Activated CD4-positive, alpha-beta T cell treated with anti-CD3 and anti-CD28 coated beads, Interleukin-2, amount 10 ng/mL, durations not matched to agents 24 days and 14 days (primary cell): ENCODE measurements at places on chromosomes 6 and 20.

DNA sequence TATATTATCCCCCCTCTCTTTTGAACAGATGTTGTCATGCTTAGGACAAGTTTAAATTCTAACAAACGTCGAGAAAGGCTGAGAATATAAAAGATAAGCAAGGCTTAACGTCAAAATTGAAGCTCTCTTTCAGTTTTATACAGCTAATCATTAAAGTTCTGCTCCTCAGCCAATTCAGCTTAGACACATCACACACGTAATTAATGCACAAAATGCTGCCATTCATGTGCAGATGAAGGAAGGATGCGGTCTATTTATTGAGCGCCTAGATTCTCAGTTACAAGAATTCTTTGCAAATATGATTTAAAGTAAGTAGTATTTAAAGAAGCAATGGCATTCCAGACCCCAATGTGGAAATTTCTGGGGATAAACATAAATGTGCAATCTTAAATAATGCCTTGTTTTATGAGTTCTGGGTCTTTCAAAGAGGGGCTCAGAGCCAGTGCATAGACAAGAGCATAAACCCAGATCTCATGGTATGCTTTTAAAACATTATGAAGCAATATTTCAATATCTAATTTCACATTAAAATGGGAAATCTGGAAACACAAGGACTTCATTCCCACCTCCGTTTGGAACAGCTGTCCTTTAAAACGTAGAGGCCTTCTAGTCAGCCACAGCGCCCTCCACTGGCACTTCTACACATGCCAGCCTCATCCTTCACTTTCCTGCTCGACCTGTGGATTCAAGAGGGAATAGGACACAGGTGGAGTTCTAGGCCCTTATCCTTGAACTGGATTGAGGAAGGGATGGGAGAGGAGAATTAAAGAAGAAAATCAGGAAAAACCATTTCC is 85.8 kb downstream of the LYRM4 start:
- DNase-seq, result peak; percentile 65

- no peak for DNase-seq
Measured at GRCh38 chr6:15593798-15594197, 69.0 kb downstream of the DTNBP1 start.

GRCh38 chr6:120384671-120385070 is 949.6 kb downstream of the TBC1D32 start:
- DNase-seq, result no peak

GRCh38 chr6:146028252-146028795 is 538 bp upstream of the GRM1 start:
- DNase-seq, result peak; percentile 84

GRCh38 chr6:1363729-1364572 is 25.4 kb upstream of the FOXF2 start:
- no peak for DNase-seq

DNA sequence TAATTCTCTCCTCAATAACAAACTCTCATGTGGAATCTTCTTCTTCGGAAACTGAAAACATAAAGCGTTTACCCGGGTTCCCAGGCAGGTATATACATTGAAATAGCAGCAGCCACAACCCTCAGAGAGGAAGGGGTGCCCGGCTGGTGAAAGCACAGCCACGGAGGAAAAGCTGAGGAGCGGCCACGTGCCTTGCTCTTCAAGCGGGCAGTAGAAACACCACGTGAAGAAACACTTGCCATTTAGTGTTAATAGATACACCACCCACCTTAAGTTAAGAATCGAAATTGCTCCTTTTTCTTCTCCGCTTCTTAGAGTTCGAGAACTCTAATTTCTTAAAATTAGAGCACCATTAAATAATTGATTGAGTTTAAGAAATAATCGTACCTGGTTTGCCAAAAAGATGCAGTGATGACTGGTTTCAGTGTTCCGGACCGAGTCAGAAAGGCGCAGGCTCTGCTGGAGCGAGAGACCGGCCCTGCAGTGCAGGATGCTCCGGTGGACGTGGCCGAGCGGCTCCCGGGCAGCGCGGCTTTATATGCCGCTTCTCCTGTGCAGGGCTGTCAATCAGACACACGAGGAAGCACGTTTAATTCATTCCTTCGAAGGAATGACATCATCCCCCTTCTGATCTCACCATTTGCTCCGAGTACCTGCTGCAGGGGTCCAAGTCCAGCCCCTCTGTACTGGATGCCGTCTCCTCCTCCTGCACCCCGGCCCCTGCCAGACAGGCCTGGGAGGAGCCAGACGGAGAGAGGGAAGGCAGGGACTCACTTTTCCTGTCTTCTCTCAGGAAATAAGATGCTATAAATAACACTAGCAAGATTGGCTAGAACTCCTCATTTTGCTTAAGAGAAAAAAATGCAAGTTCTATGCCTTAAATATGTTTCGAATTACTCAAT is at the start of gene THBS2:
TSS of gene THBS2 (minus strand) at position 510 of the 902 bp plus-strand sequence. CDS start 3,062 bp downstream, outside the sequence.
- DNase-seq, result no peak

DNA sequence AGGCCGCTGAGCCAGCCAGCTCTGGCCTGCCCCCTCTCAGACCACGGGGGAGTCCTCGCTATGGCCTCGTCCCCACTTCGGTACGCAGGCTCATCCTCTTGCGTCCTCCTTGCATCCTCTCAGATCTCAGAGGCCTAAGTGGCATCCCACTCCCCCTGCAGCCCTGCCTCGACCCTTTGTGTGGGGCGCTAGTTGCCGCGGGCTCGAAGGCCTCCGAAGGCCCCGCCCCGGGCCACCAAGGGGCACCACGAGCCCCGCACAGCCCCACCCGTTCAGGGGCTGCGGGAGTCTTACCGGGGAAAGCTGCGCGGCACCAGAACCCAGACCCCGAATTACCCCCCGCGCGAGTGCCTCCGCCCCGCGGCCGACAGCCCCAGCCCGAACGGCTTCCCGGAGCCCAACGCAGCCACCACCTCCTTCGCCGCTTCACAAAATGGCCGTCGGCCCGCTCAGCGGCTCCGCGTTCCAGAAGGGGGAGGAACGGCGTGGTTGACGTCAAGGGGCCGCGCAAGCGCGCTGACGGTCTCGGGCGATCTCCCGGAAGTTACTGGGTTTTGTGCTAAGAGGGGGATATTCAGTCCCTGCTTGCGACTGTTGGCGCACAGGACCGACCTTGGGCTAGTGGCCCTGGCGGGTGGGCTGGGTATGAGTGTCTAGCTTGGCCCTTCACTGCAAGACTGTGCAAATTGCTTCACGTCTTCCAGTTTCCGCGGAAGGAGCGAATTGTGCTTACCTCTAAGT is at the start of the genes CPNE1 and RBM12:
TSS of gene CPNE1 (minus strand) at position 435 of the 741 bp plus-strand sequence. CDS start 31,977 bp downstream, outside the sequence.
TSS of gene RBM12 (minus strand) at position 435 of the 741 bp plus-strand sequence. CDS start 9,578 bp downstream, outside the sequence.
- peak; percentile 98 for DNase-seq

- DNase-seq, result no peak
Measured at GRCh38 chr6:64860203-64860602, 846.8 kb downstream of the EYS start.

- no peak for DNase-seq
Measured at GRCh38 chr6:39104528-39104927, 10.5 kb downstream of the SAYSD1 start.

- DNase-seq, result no peak
Measured at GRCh38 chr6:49607391-49607982, 29.2 kb downstream of the RHAG start.

- DNase-seq, result no peak
Measured at GRCh38 chr20:25257756-25258475, 10.0 kb downstream of the PYGB start.

- no peak for DNase-seq
Measured at GRCh38 chr20:60327971-60328660, 369.9 kb downstream of the CDH26 start.

- DNase-seq, result no peak
Measured at GRCh38 chr20:3315136-3315535, 76.1 kb upstream of the SLC4A11 start.

DNA sequence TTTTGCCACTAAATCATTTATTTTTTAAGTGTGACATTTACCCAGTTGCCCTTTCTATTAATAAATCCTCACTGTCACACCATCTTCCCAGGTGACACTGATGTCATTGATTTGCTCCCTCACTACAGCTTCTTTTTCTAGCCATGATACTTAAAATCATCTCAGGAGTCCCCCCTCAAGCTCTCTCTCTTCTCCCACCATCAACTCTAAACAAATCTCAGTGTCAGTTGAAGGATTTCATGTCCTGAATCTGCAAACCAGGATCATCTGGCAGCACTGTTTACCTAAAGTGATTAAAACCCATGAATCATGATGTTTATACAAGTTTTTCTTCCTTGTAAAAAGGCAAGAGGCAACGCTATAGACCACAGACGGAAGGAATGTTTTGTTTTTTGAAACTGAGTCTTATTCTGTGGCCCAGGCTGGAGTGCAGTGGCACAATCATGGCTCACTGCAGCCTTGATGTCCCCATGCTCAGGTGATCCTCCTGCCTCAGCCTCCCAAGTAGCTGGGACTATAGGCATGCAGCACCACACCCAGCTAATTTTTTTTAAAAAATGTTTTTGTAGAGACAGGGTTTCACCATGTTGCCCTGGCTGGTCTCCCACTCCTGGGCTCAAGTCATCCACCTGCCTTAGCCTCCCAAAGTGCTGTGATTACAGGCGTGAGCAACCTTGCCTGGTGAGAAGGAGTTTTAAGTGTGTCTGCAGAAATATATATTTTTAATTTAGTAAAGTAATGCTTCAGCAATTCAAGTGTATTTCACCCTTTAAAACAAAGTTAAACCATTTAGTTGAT is 30.1 kb upstream of the SH3BGRL2 start:
- DNase-seq, result no peak

- no peak for DNase-seq
Measured at GRCh38 chr6:43921548-43922425, 151.8 kb downstream of the VEGFA start.

DNA sequence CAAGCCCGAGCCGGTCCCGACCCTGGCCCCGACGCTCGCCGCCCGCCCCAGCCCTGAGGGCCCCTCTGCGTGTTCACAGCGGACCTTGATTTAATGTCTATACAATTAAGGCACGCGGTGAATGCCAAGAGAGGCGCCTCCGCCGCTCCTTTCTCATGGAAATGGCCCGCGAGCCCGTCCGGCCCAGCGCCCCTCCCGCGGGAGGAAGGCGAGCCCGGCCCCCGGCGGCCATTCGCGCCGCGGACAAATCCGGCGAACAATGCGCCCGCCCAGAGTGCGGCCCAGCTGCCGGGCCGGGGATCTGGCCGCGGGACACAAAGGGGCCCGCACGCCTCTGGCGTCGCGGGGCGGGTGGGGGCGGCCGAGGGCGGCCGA is 37.5 kb downstream of the YTHDF1 start:
- no peak for DNase-seq

GRCh38 chr6:136774228-136775041 is 17.8 kb downstream of the MAP3K5 start:
- no peak for DNase-seq

GRCh38 chr6:149373511-149373910 is 26.6 kb upstream of the SUMO4 start:
- no peak for DNase-seq

GRCh38 chr20:47241345-47241781 is 115.1 kb downstream of the ZMYND8 start:
- no peak for DNase-seq

DNA sequence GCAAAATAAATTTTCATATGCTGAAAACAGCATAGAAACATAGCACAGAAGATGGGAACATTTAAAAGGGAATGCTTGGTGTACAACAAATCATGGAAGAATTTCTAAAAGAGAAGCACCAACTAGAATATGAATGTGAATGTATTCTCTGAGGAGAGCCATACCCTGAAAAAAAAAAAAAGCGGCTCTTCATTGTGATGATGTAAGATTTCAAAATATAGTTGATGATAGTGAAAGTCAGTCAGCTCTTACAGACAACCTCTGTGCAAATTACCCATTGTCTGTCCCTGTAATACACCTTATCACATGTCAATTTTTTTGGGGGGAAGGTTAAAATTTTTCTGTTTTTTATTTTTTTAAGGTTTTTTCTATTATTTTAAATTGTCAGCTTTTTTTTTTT is 58.6 kb upstream of the PTCHD4 start:
- no peak for DNase-seq

DNA sequence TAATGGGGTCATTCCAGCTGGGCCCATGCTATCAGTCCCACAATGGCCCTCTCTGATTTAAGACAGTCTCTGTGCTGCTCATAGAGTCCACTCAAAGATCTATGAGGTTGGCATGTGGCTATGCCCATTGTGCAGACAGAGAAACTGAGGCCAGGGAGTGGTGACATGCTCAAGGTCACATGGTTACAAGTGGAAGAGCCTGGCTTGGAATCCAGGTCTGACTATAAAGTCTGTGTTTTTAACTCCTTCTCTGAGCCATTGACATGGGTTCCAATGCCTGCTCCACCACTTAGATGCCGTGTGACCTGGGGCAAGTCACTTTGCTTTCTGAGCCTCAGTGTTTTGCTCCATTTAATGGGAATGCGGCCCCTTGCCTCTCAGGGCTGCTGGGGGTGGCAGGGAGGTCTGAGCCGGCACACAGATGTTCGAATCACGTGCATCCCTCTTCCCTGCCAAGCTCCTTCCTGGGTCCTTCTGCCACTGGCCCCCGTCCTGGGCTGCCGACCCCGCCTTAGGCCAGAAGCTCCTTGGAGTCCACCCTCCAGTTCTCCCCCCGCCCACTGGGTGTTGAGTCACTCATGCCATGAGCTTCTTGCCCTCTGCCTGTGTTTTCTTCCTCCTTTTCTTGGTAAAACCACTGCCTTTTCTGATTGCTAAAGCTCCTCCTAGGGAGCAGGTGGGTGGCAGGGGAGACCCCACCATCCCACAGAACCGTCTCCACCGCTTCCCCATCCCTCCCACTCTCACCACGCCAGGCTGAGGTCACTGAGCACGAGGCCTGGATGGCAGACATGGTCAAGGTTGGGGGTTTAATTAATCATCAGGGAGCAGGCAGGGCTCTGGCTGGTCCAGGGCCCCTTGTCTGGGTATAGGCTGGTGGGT is 35.7 kb downstream of the CEBPB start:
- peak; percentile 62 for DNase-seq

DNA sequence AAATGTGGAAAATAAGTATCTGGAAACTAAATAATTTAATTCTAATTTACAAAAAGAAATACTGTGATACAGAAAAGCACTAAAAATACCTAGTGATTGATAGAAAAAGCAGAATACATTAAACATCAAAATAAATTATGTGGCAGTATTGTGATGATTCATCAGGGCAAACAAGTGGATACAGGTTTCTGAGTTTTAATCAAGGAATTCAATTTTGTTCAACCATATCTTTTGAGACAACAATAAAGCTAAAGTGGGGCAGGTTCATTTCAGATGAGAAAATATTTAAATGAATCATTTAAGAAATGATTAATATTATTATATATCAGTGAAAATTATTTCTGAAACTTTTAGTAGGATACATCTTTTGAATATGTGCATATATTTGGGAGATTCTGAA is 49.8 kb downstream of the GRIK2 start:
- DNase-seq, result no peak

DNA sequence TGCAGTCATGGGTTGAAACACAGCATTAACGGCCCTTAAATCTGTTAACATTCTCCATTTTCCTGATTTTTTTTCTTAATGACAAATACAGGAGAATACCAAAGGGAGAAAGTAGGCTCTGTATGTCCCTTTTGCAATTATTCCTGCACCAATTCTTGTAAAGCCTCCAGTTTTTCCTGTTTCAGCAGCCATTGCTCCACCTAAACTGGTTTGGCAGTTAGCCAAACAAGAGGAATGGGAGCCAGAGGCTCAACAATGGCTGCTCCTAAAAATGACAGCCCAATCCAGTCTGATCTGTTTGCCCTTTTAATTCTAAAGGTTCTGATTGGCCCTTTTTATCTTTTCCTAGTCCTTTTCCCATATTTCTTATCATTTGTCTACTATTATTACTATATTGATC is 284.2 kb upstream of the SGK1 start:
- DNase-seq, result no peak
